ENCODE measurements at places on chromosomes 11 and 22.

DNA sequence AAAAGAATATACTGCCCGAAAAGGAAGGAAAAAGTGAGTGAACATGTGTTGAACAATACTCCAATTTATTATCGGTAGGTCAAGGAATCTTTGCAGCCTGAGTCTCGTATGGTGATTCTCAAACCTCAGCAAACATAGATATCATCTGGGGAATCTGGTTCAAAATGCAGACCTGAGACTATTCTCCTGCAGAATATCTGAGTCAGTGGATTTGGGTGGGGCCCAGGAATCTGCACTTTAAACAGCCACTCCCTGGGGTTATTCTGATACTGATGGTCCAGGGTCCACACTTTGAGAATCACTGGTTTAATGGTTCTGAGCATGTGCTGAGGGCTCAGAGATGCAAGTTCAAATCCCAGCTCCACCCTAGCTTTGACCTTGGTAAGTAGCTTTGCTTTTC is 53.6 kb upstream of the GRK3 start:
- DNase-seq: no peak

DNA sequence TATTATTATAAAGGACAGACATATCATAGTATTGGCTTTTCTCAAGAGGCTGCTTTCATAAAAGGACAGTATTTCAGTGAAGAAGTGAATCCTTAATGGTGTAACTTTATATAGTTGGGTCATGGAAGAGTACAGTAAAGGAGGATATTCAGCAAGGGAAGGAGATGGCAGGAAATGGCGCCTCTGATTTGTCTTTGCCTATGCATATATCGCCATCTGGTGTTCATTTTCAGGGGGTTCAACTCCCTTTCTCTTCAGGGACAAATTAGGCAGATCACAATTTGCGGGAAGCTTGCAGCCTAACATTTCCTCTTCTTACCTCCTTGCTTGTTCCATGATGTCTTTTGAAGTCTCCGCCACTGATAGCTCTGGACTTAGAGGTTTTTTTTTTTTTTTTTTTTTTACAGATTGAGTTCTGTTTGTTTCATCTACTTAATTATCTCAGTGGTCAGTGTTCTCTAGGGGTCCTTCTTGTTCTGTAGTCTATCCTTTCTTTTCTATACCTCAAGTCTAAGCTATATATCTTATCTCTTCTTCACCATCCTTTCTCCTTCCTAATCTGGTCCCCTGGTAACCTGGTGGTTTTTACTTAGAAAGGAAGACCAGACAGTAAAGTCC is 21.8 kb upstream of the RRM1 start:
- peak; percentile 51 for DNase-seq

DNA sequence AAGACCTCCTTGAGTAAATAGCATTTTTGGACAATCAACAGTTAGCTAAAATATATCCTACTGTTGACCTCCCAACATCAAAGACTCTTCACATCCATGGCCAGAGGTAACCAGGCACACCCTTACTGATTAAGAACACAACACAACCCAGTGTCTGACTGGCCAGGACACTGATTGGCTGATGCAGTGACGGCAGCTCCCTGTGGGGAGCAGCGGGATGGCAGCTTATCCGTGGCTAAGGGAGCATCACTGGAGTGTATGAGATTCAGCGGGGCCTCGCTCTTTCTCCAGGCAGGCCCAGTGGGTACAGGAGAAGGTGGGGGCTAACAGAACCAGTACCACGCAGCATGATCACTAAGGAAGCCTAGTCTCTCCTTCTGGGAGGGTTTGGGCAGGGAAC is 10.3 kb upstream of the IL2RB start:
- DNase-seq: no peak

GRCh38 chr11:61901397-61901796 is 10.1 kb upstream of the FADS3 start:
- no peak for DNase-seq

DNA sequence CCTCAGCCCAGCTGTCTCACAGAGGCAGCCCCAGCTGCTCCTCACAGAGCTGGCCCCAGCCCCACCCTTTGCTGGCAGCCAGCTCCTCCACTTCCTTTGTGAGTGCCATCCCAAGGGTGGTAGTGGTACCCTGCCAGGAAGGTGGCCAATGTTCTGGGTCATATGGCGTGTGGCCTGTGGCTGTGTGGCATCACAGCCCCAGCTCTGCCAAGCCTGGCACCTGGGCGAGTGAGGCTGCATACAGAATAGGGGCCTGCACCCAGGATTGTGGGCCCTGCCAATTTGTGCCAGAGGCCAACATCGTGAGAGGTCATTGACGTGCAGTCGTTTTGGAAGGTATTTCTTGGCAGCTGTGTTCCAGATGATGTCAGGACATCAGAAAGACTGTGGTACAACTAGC is 10.7 kb downstream of the TUB start:
- no peak for DNase-seq

DNA sequence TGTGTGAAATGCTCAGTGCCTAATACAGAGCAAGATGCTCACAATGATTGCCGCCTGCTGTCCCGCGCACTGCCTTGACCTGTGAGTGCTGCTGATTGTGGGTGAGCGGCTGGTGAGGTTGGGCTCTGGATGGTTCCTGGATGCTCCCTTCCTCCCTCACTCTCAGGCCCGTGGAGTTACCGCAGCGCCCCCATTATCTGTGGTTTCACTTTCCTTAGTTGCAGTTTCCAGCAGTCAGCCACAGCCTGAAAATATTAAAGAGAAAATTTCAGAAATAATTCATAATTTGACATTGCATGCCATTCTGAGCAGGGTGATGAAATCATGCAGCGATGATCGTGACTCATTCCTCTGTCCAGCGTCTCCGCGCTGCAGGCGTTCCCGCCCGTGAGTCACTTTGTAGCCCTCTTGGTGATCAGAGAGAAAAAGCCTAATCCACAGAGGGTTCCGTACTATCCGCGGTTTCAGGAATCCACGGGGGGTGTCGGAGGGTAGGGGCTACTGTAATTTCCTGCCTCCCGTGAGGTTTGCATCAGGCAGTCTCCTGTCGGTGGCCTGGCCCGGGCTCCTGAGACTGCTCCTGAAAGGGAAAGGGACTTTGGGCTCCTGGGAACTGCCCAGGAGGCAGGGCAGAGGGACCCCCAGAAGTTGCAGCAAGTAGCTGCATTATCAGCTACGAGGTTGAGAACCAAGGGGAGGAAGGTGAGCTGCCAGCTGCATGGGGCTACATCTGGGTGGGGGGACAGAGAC is 10.6 kb downstream of the RPL3 start:
- no peak for DNase-seq

GRCh38 chr11:117669062-117669461 is 128.0 kb downstream of the DSCAML1 start:
- no peak for DNase-seq

DNA sequence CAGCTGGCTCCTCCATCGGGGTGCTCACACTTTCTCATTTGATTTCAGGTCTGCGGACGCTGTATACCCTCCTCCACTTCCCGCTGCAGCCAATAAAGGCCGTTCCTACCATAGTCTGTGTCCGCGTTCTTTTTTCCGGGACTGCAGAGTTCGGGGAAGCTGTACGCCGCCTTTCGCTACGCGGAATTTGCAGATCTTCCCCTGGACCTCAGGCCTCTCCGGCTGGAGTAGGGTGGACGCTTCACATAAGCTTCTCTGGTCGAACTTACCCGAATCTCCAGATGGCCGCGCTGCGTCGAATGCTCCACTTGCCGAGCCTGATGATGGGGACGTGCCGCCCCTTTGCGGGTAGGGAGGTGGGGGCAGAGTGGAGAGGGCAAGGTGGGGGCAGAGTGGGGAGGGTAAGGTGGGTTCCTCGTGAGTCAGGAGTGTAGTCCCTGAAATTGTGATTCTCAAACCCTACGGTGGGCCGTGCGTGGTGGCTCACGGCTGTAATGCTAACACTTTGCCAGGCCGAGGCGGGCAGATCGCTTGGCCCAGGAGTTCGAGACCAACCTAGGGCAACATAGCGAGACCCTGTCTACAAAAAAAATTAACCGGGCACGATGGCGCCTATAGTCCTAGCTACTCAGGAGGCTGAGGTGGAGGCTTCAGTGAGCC is 617 bp downstream of the CSKMT start:
- DNase-seq: peak; percentile 49

- DNase-seq: no peak
Measured at GRCh38 chr11:22635689-22636088, 10.1 kb upstream of the FANCF start.
